ENCODE measurements at places on chromosomes 13 and 19.

DNA sequence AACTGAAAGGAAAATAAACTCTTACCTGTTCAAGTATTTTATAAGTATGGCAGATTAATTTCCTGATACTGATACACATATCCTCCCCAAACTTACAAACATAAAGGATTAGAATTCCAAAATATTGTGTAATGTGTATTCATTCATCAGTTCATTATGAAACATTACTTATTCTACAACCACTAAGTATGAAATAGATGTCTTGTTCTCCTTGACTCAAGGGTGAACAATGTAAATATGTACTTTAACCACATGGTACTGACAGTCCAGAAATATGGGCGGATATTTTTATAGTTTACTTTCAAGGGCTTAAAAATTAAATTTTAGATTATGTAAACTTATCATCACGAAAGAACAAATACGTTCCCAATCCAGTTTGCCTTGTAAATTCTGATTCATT, 334.0 kb downstream of the LIG4 start:
- no peak for DNase-seq

- DNase-seq, result no peak
These were observed 47.3 kb upstream of the NPAS1 start for GRCh38 chr19:46972311-46972710.

- DNase-seq, result no peak
These were observed 212.0 kb upstream of the SPRY2 start for GRCh38 chr13:80552851-80553440.

DNA sequence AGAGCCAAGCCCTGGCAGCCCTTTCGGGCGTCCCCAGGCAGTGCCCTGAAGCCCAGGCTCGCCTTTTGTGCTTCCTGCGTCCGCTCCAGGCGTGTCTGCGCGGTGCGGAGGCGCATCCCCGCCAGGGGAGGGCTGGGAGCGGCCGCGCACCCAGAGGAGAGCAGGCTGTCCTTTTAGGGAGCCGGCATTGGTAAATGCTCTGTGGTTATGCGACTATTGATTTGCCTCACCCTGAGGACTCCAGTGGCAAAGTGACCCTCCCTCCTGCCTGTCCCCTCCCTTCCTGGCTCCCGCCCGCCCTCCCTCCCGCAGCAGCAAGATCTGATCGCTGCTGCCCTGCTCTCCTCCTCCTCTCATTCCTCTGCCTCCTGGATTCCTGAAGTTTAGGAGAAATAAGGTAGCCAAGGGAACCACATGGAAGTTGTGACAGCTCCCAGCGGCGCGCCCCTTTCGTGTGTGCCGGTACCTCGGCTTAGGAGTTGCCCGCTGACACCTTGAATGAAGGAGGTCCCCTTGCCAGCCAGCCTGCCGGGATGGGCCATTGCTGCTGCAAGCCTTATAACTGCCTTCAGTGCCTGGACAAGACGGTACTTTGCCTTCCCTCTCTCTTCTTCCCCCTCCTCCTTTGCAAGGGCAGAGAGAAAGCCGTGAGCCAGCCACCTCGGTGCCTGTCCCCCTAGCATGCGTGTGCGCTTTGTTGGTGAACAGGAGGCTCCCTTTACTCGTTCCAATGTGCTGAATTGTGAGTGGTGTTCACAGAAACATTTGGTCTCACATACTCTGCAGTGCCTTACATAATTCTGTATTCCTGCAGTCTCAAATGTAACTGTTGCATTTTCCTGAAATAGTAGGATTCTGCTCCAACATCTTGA, 166.9 kb downstream of the SLC7A1 start:
- DNase-seq, result no peak

DNA sequence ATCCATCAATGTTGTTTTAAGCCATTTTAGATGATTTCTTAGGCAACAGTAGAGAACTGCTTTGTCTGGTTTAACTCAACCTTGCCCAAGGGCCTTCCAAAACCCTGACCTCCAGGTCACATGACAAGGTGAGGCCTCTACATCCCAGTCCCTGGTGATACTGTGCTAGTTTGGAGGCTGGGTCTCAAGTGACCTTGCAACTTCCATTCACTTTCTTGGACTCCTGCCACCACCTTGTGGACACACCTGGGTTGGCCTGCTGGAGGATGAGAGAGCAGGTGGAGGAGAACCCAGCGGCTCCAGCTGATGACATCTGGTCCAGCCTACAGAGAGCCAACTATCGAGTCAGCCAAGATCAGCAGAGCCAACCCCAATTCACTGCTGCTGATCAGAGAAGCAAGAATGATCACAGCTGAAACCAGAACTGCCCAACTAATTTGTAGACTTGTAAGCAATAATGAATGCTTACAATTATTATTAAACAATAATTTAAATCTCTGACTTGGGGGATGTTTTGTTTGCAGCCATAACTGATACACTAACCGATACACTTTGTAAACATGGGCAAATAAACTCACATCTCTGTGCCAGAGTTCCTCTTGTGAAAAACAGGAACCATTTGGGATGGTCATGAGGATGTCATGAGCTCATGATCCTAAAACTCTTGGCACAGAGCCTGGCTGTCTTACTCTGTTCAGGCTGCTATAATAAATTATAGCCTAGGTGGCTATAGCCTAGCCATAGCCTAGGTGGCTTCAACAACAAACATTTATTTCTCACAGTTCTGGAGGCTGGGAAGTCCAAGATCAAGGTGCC, 11.5 kb downstream of the FAM187B start:
- DNase-seq, result peak; percentile 17

- DNase-seq, result no peak
These were observed 71.4 kb downstream of the EFNB2 start for GRCh38 chr13:106464076-106464475.

DNA sequence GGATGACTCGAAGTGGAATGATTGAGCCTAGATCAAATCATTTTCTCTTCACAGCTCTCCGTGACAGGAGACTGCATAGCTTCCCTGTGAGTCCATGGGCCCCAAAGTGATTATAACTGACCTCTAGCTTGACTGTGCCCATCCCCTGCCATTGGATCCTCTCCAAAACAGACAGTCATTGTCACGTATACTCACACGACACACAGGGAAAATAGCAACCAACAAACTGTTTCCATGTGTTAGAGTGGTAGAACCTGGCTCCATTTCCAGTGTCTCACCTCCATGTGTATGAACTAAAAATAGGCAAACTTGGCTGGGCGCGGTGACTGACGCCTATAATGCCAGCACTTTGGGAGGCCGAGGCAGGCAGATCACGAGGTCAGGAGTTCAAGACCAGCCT, 48.8 kb upstream of the NPAS1 start:
- DNase-seq, result no peak

DNA sequence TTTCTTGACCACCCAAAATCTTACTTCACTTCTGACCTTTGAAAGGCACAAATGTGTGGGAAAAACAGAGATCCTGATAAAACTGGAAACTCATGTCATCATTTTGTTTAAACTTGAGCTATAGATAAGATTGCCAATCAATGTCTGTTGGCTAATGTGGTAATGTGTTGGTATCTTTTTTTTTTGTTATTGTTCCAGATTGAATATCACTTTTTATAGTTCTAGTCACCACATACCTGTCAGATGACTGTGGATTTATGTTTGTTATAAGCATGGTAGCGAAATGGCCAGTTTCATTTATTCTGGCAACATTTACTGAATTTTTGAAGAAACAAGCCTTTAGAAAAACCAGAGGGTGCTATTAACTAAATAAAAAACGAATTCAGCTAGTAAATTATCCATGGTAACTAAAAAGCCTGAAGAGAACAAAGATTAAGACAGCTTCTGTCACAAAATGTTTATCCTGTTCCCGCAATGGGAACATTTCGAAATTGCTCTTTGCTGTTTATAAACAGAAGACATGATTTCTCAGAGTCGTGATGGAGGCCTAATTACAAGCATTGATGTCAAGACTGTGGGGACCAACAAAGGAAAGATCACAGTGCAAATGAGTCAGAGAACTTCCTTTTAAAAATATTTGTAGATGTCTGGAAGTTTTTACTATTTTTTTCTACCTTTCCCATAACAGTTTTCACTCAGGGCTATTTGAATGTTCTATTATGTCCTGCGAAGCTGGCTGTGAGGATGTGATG, 82.9 kb upstream of the POSTN start:
- no peak for DNase-seq

- DNase-seq, result no peak
These were observed 76.2 kb downstream of the GGACT start for GRCh38 chr13:100512422-100512821.

- no peak for DNase-seq
These were observed 9.3 kb upstream of the TRPC4 start for GRCh38 chr13:37878921-37879320.

DNA sequence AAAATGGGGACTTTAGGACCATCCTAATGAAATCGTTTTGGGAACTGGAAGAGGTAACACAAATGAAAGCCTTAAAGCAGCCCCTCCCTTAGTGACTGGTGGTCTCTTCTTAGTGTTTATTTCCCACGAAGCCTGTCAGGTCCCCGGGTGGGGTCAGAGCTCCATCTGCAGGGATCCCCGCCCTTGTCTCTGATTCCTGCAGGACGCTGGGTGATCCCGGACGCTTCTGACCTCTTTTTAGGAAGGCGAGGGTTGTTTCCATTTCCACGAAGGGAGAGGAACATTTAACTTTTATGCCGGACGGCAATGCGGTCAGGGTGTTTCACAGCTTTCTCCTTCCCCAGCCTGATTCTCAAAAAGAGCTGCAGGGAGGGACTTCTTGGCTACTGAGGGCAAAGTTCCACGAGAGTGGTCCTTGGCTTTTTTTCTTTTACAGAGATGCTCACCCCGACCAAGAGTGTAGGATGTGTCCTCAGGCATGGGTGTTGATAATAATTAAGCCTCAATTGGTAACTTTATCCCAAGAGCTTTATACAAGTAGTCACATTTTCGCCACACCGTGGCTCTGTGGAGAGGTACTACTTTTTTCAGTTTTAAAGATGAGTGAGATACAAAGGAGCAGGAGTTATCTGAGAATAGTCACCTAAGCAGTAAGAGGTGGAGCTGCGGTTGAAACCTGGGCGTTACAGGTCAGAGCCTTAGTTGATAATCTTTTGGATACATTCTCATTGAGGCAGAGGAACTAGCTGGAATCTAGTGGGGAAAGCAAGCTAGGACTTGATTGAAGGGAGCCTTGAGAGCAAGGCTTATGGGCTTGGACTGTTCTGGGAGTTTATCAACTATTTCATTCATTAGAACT, 813 bp downstream of the ZNF284 start:
- DNase-seq, result no peak

GRCh38 chr13:22014469-22014868, 343.6 kb downstream of the FGF9 start:
- no peak for DNase-seq

DNA sequence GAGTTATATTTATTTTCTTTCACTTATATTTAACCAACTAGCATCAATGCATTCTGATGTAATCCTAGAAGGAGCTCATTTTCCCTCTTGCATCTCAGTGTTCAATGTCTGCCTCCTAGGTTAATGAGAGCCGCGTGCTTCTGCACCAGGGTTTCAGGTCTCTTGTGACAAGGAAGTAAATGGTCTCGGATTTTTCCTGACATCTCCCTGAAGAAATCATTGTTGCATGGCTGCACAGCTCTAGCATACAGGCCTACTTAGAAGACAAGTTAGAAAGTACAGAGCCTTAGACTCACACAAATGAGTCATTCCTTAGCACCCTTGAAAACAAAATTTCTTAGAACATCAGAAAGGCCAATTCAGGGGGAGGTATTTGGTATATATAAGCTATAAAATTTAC, 57.2 kb upstream of the KLF12 start:
- no peak for DNase-seq

DNA sequence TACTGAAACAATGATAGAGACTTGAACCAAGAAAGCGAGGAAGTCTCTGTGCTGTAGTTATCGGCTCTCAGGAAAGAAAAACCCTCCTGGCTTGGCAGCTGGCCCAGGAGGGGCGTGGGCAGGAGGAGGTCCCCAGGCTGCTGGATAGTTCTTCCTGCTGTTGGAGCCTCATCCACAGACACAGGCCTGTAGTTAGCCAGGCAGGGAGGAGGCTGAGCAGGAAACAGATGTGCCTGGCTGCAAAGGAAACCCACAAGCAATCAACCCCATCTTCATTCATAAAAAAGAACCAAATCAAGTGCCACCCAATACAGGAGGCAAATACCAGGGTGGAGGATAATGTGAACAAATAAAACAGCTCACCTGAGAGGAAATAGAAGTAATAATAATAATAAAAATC, 86.2 kb downstream of the IRS2 start:
- no peak for DNase-seq

GRCh38 chr19:35222373-35223015, 6.0 kb downstream of the FAM187B start:
- no peak for DNase-seq

DNA sequence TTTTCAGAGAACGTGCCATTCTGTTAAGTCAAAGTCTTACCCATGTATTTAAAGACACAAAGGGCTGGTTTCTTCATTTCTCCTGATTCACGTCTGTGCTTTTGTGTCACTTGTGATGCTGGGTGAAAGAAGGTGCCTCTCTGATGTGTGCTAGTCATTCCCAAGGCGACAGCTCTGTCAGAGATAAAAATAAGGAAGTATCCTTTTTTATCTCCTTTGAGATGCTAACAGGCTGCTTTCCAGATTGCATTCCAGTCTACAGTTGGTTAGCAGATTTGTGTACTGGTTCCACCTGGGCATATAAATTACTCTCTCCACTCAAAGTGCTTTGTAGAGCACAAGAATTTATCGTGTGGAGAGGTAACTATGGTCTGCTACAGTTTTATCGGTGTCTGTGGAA, 33.5 kb upstream of the DCT start:
- no peak for DNase-seq

- DNase-seq, result no peak
These were observed 2.1 kb downstream of the PNMA8C start for GRCh38 chr19:46426506-46427162.

- DNase-seq, result no peak
These were observed 219.5 kb upstream of the TSHZ3 start for GRCh38 chr19:31568724-31569123.

- peak; percentile 88 for DNase-seq
These were observed 7.5 kb downstream of the EMP3 start for GRCh38 chr19:48332662-48333466.

GRCh38 chr13:97549201-97549600, 115.2 kb downstream of the RAP2A start:
- DNase-seq, result no peak

- peak; percentile 25 for DNase-seq
These were observed 14.0 kb downstream of the SCGB2B2 start for GRCh38 chr19:34662919-34663318.

DNA sequence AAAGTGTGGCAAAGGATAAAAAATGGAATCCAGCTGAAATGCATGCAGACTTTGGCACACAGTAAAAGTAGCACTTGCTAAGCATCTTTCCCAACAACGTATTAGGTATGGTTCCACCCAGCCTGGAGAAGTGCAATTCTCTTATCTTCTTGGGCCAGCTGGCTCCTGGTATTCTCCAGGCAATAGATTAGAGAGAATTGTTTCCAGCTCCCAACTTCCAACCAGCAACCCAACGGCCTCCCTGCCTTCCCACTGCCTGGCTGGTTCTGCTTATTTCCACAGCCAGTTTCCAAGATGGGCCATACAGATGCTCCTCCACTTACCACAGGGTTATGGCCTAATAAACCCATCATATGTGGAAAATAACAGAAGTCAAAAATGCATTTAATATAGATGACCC, 133.4 kb downstream of the OXGR1 start:
- DNase-seq, result no peak

GRCh38 chr13:29454931-29455481, 140.5 kb downstream of the SLC7A1 start:
- DNase-seq, result no peak

- no peak for DNase-seq
These were observed 328.0 kb upstream of the ZNF507 start for GRCh38 chr19:32017176-32017953.

GRCh38 chr13:52954838-52955237, 73.8 kb upstream of the OLFM4 start:
- no peak for DNase-seq

GRCh38 chr13:25783601-25784024, 268.2 kb downstream of the SHISA2 start:
- no peak for DNase-seq
